ENCODE measurements at places on chromosomes 4 and X.

- DNase-seq = no peak
Observed at GRCh38 chrX:79117078-79117477, 27.4 kb upstream of the GPR174 start.

DNA sequence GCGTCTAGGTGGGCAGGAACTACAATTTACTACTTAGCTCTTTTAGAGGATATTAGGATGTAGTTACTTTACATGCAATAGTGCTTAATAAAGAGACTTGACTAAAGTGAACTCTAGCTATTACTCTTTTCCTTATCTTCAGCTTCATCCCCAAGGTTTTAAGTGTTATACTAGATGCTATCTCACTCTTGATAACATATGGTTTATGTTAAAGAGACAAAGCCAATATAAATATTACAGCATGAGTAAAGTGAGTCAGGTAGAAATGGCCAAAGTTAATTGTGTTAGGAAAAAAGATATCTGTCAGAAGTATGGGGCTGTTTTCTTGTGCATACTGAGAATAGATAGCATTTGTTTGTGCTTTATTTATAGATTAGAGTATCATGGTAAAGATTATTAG lies 80.5 kb downstream of the STAG2 start:
- no peak for DNase-seq

DNA sequence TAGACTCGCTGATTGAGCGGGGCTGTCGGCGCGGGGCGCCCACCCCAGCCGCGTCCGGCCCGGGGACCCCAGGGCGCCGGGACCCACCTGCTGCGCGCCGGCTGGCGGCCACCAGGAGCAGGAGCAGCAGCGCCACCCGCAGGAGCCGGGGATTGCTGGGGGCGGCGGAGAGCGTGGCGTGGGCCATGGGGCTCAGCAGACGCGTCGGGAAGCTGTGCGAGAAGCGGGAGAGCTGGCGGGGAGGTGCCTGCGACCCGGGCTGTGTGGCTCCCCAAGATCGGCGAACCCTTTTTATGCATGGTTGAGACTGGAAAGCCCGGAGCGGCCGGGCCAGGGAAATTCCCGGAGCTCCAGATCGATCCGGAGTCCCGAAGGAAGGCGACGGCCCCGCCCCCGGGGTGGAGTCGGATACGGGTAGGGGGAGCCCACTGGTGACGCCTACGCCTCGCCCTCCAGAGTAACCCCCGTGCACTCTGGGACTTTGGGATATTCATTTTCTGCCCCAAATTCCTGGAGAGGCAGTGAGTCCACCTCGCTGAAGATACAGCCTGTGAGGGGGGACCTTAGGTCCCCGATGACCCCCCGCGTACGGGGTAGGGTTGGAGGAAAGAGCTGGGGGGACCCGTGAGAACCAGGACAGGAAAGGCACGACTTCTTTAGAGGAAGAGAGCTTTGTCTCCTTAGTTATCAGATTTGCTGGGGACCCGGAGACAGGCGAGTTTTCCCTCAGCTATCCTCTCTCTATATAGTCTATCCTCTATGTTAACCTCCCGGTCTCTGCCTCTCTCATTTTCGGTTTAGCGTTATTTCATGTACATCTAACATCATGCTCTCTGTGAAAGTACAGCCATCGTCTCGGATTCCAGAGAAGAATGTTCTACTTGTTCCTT lies at the start of gene CXCL3:
CXCL3 (minus strand) TSS at position 265 of the 890 bp plus-strand sequence; CDS start at position 187, 78 bp downstream.
- peak; percentile 27 for DNase-seq

DNA sequence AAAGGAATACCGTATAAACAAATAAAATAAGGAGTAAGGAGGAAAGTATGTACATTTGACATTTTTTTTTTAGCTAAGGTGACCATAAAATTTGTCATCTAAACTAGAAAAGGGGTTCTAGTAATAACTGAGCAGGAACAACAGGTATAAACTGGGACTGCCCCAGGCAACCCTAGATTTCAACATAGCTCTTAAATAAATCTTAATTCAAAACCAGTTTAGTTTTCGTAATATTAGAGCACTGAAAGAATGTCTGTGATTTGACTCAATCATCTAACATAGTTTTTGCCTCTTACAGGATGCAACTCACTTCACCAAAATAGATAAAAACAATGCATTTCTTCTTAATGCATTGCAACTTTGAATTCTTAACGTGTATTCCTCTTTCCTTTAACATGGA lies 257.7 kb downstream of the ADAMTS3 start:
- DNase-seq = no peak

GRCh38 chr4:7811536-7812191 lies 128.0 kb downstream of the AFAP1 start:
- DNase-seq = no peak

- no peak for DNase-seq
Observed at GRCh38 chr4:177400030-177400429, 42.2 kb downstream of the AGA start.

DNA sequence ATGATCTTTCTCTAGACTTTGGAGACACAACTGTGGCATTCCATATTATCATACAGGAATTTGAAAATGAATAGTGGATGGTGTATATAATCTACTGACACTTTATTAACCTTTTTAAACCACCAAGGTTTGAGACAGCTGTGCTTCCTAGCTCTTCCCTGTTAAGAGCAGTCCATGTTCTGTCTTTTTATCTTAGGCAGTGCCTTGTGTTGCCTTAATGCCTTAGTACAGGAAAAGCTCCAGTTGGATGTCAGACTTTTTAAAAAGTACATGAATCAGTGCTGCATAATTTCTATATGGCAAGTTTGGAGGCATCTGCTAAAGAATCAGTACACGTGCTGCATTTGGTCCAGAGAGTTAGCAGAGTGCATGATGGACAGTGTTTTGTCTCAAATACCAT lies 45.1 kb downstream of the OCRL start:
- no peak for DNase-seq

GRCh38 chrX:132188175-132188574 lies 31.1 kb downstream of the RAP2C start:
- no peak for DNase-seq

GRCh38 chrX:148049441-148049840 lies 68.3 kb downstream of the FMR1NB start:
- DNase-seq = peak; percentile 20

GRCh38 chrX:66684196-66684595 lies 45.3 kb upstream of the EDA2R start:
- DNase-seq = no peak

- DNase-seq = no peak
Observed at GRCh38 chr4:150032541-150032940, 45.7 kb upstream of the DCLK2 start.

GRCh38 chrX:150476164-150476699 lies 92.2 kb upstream of the MTM1 start:
- peak; percentile 1 for DNase-seq

DNA sequence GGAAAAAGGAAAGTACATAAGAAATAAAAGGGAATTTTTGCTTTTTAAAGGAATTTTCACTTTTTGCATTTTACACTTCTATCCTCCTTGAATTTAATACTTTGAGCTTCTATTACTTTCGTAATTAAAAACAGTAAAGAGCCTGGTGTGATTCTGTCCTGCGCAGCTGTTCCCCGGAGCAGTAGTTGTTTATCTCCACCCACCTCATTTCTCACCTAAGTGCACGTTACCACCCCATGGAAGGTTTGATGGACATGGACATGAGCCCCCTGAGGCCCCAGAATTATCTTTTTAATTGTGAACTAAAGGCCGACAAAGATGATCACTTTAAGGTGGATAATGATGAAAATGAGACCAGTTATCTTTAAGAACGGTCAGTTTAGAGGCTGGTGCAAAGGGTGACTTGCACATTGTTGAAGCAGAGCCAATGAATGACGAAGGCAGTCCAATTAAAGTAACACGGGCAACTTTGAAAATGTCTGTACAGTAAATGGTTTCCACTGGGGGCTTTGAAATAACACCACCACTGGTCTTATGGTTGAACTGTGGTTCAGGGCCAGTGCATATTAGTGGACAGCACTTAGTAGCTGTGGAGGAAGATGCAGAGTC lies 52.1 kb upstream of the TEX13D start:
- DNase-seq = no peak

GRCh38 chr4:62706423-62706822 lies 1506.3 kb downstream of the ADGRL3 start:
- no peak for DNase-seq

DNA sequence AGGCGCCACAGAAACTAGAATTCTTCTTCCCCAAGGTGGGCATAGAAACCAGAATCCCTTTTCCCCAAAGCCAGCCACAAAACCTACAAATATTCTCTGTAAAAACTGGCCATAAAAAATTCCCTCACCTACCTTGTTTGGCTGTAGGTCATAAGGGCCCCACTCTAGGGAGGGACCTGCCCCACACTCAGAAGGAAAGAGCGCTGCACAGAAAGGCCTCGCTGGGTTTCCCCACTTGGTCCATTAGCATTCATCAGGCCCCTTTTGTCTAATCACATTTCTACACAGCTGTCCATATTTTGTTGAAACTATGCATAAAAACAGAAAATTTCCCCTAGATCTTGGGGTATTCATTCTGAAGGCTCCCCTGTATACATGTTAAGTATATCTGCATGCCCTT lies 54.1 kb downstream of the PHKA2 start:
- DNase-seq = no peak

- no peak for DNase-seq
Observed at GRCh38 chr4:78545275-78546246, 6.0 kb upstream of the ANXA3 start.

GRCh38 chr4:1825326-1825725 lies 30.6 kb downstream of the LETM1 start:
- DNase-seq = no peak

- DNase-seq = no peak
Observed at GRCh38 chrX:65608026-65608425, 59.4 kb upstream of the MSN start.

- DNase-seq = no peak
Observed at GRCh38 chr4:84562156-84562555, 20.8 kb upstream of the CDS1 start.

DNA sequence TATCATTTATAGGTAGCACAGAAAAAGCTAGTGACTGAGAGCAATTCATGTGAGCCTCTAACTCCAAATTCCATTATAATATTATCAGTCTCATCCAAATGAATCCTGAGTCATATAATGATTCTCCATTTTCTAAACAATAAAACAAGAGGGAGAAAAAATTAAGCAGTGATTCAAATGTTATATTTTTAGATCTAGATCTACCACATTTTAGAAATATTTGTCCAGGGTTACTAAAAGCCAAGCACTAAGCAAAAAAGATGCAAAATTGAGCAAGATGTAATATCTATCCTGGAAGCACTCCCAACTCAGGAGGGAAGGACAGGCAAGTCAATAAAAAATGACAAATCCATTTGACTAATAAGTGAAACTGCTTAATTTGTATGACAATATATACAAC lies 172.8 kb downstream of the FBXW7 start:
- DNase-seq = no peak

DNA sequence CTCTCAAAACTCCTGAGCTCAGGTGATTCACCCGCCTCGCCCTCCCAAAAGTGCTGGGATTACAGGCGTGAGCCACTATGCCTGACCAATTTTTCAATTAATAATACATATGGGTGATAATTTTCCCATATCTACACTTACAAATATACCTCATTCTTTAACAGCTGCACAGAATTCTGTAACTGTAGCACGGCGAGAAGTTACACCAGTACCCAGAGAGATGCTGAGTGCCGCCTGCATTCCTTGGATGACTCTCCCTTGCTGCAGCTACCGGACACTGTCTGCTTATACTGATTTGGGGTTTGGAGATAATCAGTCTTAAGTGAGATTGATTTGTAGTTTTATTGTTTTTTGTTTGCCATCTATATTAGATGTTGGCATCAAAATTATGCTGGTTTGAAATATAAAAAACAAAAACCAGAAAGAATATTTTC lies 5.8 kb downstream of the TIFA start:
- no peak for DNase-seq

DNA sequence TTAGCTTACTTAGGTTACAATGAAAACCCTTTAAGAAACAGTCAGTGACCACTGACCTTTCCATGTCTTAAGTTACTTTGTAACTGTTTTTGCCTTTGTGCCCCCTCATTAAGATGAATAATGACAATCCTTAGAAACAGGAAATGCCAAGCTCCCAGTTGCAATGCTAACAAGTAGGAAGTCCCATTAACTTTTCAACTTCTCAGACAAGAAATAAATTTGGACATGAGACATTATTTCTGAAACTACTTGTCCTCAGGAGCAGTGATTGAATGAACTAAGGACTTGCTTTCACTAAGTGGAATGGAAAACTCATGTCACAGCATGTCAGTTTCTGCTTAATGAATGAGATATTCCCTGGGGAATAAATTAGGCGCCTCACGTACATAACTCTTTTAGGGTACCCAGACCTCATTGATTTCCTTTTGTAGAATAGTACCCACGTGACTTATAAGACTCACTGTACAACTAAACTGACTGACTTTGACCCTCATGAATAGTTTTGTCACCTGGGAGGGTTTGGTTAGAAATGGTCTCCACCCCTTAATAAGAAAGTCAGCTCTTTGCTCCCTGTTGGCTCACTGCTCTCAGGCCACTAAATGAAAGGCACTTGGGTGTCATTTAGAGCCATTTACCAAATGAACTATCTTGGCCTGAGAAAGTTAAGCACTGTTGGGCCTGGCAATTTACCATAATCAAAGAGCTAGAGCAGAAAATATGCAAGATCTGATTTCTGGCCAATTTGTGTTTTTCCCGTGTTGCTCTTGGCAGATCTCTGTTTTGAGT lies 383.9 kb downstream of the RPA4 start:
- peak; percentile 47 for DNase-seq

- no peak for DNase-seq
Observed at GRCh38 chr4:93748373-93749291, 79.9 kb upstream of the ATOH1 start.

- no peak for DNase-seq
Observed at GRCh38 chr4:42543126-42543525, 113.8 kb downstream of the ATP8A1 start.

- no peak for DNase-seq
Observed at GRCh38 chr4:42906891-42907759, 14.6 kb downstream of the GRXCR1 start.

GRCh38 chr4:92101737-92102172 lies 202.0 kb upstream of the GRID2 start:
- DNase-seq = no peak

DNA sequence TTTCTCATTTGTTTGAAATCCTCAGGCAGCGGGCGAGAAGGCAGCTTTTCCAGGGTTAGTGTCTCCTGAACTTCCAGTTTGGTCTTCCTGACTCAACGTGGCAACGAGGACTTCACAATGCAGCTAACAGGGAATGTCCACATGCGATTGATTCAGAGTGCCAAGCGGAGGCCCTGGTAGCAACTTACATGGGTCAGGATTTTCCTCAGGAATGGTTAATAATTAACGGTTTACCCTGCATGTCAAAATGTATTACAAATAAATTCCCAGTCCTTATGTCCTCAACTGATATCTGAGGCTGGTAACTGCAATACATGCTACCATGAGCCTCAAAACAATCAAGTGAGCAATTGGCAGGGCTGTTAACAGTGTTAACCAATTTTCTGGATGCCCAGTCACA lies 67.2 kb downstream of the MAP3K15 start:
- no peak for DNase-seq

DNA sequence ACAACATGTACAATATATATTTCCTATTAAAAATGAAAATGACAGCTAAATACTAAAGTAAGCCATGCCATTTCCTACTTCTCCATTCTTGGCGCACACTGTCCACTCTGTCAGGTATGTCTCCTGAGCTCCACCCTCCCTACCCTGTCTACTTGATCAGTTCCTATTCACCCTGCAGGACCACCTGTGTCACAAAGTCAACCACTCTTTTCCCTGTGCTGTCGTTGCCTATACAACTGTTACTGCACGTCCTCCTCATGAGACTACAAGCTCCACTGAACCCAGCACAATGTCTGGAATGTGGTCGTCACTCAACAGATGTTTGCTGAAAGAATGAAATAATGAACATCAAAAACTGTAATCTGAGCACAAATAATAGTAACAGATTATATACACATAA lies 54.9 kb downstream of the SLC9A7 start:
- no peak for DNase-seq

All from NCI-H524 (cell line).